ENCODE measurements at places on chromosomes 16 and 17.

- no peak for DNase-seq
Measured at GRCh38 chr17:36877771-36878170, 59.5 kb upstream of the LHX1 start.

- no peak for DNase-seq
Measured at GRCh38 chr16:75271441-75272096, 20.1 kb upstream of the BCAR1 start.

DNA sequence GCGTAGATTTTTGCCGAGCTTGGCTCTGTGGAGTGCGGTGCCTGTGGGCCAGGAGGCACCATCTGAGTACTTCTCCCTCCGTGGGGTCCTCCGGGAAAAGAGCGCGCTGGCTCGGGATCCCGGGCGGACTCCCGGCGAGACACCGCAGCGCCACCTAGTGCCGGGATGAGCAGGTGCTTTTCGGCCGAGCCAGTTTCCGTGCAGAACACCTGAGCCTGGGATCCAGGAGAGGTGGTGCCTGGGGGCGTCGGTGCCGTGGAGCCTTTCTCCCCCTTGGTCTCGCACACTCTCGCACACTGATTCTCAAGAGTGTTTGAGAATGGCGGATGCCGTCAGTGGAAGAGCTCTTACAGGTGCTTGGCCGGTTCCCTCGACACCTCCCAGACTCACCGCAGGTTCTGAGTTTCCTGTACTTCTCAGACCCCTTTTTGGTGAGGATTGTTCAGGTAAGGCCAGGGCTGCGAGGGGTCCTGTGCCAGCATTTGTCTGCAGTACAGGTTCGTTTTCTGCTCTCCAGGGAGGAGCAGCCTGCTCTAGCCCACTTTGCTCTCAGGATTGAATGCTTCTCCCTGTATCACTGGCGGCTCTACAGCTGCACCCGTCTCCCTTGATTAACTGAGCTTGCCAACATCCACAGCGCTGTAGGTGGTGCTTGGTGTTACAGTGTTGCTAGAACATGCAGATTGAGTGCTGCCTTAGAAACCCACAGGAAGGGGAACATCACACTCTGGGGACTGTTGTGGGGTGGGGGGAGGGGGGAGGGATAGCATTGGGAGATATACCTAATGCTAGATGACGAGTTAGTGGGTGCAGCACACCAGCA is 23.3 kb downstream of the TBCD start:
- no peak for DNase-seq

- DNase-seq = no peak
Measured at GRCh38 chr17:73189417-73190099, 3.3 kb upstream of the COG1 start.

DNA sequence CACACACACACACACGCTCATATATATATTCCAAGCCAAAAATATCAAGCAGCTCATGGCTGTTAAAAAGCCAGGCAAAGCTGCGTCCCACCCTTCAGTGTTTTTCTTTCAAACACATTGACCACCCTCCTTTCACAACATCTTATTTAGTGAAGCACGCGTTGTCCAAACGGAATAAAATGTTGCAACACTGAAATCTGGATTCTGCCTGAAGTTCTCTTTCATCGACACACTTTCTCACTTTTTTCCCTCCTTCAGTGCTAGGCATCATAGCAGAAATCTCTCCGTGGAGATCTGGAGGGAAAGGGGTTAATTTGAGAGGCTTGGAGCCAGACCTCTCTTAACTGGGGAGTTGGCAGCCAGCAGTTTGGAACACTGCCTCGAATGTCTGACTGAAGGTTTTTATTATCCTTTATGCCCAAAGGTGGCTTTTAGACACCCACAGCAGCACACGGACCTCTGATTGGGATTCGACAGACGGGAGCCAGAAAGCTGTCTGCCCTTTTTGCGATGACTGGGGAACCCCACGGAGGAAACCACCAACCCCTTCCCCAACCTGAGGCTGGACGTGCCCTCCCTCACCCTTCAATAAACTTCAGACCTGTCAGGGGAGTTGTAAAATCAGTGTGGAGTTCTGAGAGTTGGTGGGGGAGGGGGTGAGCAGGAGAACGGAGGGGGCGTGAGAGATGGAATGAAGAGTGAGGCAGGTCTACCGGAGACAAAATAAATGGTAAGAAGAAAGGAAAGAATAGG is 833.6 kb upstream of the SOX9 start:
- DNase-seq = no peak

DNA sequence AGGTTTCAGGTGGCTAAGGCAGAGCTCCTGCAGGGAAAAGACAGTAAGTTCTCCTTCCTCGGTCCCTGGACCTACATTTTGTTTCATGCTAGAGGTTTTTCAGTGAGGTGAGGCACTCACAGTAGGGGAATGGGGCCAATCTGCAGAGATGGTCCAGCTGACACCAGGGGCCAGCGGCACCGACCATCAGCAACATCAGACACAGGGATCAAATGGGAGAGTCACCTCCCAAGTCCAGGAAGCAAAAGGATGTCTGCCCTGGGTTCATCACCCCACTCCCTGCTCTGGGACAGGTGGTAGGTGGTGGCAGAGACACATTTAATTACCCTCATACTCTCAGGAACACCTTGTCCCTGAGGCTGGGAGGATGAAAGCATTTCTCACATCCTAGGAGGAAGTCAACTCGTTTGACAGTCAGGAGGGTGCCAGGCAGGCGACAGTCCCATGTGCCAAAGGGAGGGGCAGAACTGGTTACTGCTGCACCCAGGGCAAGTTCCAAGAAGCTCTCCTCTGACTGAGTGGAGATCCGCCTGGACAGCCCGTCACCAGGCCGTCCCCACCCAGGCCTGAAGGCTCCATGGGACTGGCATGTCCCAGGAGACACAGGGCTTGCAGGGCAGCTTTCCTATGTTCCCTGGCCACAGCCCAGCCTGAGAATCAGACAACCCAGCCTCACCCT is 19.2 kb downstream of the ATP6V0D1 start:
- no peak for DNase-seq

- DNase-seq = no peak
Measured at GRCh38 chr17:37399265-37399803, 7.3 kb downstream of the ACACA start.

GRCh38 chr17:68624381-68624780 is 23.2 kb upstream of the FAM20A start:
- no peak for DNase-seq

GRCh38 chr17:59329176-59330052 is 2.0 kb upstream of the YPEL2 start:
- no peak for DNase-seq

Data from stimulated activated CD4-positive, alpha-beta T cell treated with anti-CD3 and anti-CD28 coated beads, TNF-alpha, amount 100 ng/mL, for 1 hour (primary cell).